ENCODE measurements at places on chromosomes 1 and 21. TPM values are rescaled to one million over a fixed set of nuclear protein-coding genes. Genes with fewer than 3 reads are reported as not detected.
A peak's percentile ranks its signal among the peaks of the same experiment; 100 is the strongest.

Gene DLGAP3
- 4.6 TPM for total RNA-seq

Gene FAM131C
- 1.9 TPM for total RNA-seq

Gene OR2T27
- not detected for total RNA-seq

Gene FCRL5
- not detected for total RNA-seq

Gene ARHGEF16
- 47.7 TPM for total RNA-seq

Gene RUNX3
- total RNA-seq, result 0.31 TPM

- peaks cover 11% of the 10 kb centered on the region for H3K4me1 ChIP-seq
- no peaks in the 10 kb centered on the region for H3K27me3 ChIP-seq
These were observed 20.0 kb upstream of the FCER1A start for GRCh38 chr1:159282118-159282517.

DNA sequence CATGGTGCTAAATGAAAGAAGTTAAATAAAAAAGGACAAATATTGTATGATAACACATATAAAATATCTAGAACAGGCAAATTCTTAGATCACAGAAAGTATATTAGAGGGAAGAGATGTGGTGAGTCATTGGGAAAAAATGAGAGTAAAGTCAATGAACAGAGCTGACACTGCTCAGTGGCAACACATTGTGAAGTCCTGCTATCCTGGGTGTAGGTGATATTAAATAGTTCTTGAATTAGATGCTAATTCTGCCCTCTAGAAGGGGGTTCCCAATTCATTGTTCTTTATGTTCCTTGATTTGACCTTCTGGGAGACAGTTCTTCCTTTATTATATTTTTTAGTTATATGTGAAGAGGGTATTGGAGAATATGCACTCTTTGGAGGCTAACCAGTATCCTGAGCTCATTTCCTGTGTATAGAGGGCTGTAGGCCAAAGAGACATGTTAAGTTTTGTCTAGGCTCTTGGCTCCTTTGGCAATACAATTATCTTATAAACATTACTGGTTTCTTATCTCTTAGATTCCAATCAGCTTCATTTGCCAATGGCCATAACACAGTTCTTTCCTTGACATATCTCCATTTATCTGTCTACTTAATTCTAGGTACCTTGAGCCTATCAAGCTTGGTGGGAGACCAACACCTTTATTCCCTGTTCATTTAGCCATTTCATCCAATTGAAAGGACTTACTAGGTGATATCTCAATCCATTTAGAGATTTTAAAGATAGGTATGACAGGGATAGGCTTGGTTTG, 6.6 kb upstream of the SLC35A3 start:
- no peak overlapping the region for H3K27ac ChIP-seq
- peaks cover 3% of the 10 kb centered on the region for H3K4me1 ChIP-seq

- no peaks in the 10 kb centered on the region for H3K27me3 ChIP-seq
- H3K36me3 ChIP-seq, result no peaks in the 10 kb centered on the region
- no peak overlapping the region for H3K27ac ChIP-seq
- no peaks in the 10 kb centered on the region for H3K4me1 ChIP-seq
These were observed 50.9 kb upstream of the PTGS2 start for GRCh38 chr1:186730951-186731729.

DNA sequence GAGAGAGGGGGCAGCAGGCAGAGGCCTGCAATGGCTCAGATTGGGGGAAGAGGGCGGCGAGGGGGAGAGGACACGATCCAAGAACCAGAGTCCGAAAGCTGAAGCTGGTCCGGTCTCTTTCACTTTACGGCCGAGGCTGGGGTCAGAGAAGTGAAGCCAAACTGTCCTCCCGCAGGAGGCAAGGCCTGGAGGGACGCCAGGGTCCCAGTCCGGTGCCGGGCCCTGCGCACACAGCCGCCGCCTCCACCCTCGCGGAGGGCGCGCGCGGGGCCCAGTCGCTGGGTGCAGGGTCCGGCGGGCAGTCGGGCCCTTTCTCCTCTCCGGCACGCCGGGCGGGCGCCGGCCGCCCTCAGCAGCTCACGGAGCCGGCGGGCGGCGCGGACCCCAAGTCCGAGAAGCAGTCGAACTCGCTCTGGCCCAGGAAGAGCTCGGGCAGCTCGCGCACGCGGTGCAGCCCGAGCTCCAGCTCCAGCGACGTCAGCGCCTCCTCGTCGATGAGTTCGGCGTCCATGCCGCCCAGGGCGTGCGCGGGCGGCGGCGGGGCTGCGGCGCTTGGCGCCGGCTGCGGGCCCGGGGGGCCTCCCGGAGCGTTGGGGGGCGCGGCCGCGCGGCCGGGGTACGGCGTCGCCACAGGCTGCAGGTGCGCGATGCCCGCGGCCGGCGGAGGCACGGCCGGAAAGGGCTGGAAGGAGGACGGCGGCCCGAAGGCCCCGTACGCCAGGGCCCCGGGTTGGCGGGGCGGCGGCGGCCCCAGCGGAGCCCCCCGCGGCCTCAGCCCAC, 749 bp downstream of the CITED4 start:
- H3K36me3 ChIP-seq, result no peaks in the 10 kb centered on the region
- peaks cover 37% of the 10 kb centered on the region for H3K27me3 ChIP-seq
- H3K4me3 ChIP-seq, result peak overlapping the region; percentile 67
- no peaks in the 10 kb centered on the region for H3K4me1 ChIP-seq
- no peak overlapping the region for H3K27ac ChIP-seq

- no peak overlapping the region for H3K4me3 ChIP-seq
- no peaks in the 10 kb centered on the region for H3K36me3 ChIP-seq
- H3K27ac ChIP-seq, result no peak overlapping the region
- no peak for DNase-seq
- H3K27me3 ChIP-seq, result no peaks in the 10 kb centered on the region
These were observed 115.7 kb downstream of the MAP3K21 start for GRCh38 chr1:233443040-233443760.

DNA sequence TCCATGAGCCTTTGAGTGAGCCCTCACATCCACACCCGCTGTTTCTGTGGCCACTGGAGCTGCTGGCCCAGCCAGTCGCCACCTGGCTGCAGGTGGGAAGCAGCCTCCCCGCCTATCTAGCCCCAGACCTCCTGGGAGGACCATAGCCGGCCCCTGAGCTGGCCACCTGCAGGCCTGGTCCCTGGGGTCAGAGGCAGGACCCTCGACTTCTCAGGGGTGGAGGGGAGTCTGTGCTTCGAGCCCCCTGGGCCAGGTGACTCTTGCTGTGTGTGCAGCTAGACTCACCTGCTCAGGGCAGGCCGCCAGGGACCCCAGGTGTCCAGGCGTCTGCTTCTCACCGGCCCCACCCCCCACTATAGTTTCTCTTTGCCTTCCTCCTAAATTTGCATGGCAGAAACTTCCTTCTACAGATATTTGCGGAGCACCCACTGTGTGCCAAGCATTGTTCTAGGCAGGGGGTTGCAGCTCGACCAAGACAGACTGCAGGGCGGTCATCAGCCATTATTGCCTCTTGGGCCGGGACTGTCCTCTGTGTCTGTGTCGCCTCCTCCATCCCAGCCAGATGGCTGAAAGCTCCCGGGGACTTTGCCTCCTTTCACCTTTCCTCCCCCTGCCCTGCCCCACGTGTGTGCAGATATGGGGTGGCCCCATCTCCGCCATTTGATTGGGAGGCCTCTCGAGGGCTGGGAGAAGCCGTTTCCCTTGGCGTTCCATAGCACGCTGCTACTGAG, 27.3 kb downstream of the SPSB1 start:
- H3K36me3 ChIP-seq, result peaks cover 3% of the 10 kb centered on the region
- peak; percentile 84 for DNase-seq
- peak overlapping the region; percentile 40 for H3K27ac ChIP-seq
- no peaks in the 10 kb centered on the region for H3K27me3 ChIP-seq
- H3K4me3 ChIP-seq, result peak overlapping the region; percentile 45

- no peak overlapping the region for H3K4me3 ChIP-seq
- H3K4me1 ChIP-seq, result no peaks in the 10 kb centered on the region
- H3K27ac ChIP-seq, result no peak overlapping the region
- no peaks in the 10 kb centered on the region for H3K36me3 ChIP-seq
- no peaks in the 10 kb centered on the region for H3K27me3 ChIP-seq
These were observed 277.8 kb downstream of the LTN1 start for GRCh38 chr21:28714777-28715464.

DNA sequence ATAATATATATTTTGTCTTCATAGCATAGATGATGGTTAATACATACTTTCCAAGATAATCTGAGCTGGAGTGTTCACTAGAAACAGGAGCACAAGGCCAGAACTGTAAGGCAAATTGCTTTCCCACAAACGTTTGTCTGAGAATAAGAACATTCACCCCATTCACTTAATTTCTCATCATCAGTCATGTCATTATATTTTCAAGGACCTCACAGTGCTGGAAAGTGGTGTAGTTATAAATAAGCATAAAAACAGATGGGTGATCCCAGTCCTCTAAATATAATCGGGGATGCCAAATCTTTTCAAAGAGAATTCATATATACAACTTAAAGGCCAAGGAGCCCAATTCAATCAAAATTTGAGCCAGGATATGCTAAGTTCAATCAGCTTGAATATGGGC, 8.4 kb downstream of the PRRX1 start:
- H3K27ac ChIP-seq, result no peak overlapping the region
- H3K4me3 ChIP-seq, result no peak overlapping the region
- H3K27me3 ChIP-seq, result peaks cover 64% of the 10 kb centered on the region

DNA sequence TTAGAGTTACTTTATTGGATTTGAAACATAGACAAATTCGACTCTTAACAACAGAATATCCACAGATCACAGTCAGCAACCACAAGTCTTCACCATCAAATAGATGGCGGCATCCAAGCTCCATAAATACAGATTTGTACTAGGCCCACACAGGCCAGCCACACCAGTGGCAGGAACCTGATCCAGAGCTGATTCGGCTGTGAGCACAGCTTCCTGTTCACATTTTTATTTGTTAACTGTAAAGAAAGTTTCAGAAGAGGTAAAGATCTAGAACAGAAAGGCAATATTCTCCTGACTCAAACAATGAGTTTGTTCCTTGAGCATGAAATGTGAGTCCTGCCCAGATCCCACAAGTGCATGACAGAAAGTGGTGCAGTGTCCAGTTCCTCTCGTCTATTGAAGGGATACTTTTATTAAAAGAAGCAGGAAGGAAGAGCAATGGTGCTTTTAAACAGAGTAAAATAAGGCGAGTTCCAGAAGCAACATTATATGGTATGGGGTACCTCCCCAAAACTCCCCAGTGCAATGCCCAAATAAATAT, 205.8 kb downstream of the SLC45A1 start:
- peaks cover 24% of the 10 kb centered on the region for H3K36me3 ChIP-seq
- no peak for DNase-seq
- no peaks in the 10 kb centered on the region for H3K27me3 ChIP-seq
- H3K4me3 ChIP-seq, result no peak overlapping the region
- H3K4me1 ChIP-seq, result peaks cover 15% of the 10 kb centered on the region
- H3K27ac ChIP-seq, result no peak overlapping the region

DNA sequence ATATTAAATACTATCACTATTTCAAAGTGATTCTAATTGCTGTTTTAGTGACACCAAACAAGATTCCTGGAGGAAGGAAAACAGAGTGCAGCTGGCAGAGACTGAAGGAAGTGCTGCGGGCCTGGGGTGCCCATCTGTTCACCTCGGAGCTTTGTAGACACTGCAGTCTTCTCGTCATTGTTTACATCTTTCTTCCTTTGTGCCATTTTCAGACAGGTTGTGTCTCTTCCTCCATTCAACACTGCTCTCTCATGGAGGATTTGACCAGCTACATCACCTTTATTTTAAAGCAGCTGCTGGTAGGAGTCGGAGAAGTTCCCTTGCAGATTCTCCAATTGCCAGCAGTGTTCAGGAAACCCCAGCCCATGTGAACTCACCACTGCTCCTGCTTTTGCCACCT, 37.3 kb downstream of the ABCA4 start:
- H3K4me1 ChIP-seq, result peaks cover 4% of the 10 kb centered on the region
- no peak overlapping the region for H3K4me3 ChIP-seq
- no peaks in the 10 kb centered on the region for H3K27me3 ChIP-seq
- H3K27ac ChIP-seq, result no peak overlapping the region
- no peak for DNase-seq

GRCh38 chr1:114236517-114236916, 82.8 kb upstream of the SYT6 start:
- H3K27ac ChIP-seq, result no peak overlapping the region
- H3K4me3 ChIP-seq, result no peak overlapping the region
- no peak for DNase-seq
- H3K27me3 ChIP-seq, result no peaks in the 10 kb centered on the region

GRCh38 chr21:31351438-31351837, 7.4 kb upstream of the TIAM1 start:
- H3K27ac ChIP-seq, result no peak overlapping the region
- no peaks in the 10 kb centered on the region for H3K27me3 ChIP-seq
- DNase-seq, result no peak

DNA sequence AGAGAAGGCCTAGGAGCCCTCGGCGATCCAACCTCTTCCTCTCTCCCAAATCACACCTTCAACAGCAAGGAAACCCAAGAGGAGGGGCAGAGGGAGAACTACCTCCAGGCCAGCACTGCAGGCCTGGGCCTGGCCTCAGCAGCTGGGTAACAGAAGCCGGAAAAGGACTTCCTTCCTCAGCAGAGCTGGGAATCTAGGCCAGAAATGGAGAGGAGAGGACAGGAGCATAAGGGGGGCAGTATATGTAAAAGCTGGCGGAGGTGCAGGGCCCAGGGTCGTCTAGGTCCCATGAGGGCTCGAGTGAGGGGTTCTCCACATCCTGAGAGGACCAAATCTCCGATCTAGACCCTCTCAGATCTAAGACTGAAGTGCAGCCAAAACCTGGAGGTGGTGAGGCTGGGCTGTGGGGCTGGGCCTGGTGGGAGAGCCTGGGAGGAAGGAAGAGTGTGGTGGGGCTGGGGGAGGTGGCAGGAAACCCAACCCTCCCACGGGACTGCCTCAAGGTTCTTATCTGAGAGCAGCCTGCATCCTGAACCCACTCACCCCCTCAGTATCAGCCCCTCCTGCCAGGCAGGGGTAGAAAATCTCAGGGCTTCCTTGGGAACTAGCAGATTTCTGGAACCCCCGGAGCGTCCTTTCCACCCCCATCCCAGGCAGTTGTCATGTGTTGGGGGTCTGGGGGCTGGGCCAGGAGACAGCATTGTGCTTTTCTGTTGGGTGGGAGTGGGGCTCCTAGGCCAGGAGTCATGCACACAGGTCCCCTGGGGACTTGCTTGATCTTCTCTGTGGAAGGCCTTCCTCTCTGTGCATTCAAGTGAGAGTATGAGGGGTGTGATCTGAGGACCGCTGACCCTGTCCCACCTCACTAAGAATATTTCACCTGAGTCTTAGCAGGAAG, 33.0 kb downstream of the PIK3C2B start:
- H3K4me1 ChIP-seq, result no peaks in the 10 kb centered on the region
- no peak for DNase-seq
- H3K27me3 ChIP-seq, result no peaks in the 10 kb centered on the region
- peaks cover 23% of the 10 kb centered on the region for H3K36me3 ChIP-seq
- H3K27ac ChIP-seq, result no peak overlapping the region
- no peak overlapping the region for H3K4me3 ChIP-seq

GRCh38 chr1:244271004-244271403, 180.7 kb downstream of the ADSS2 start:
- H3K4me1 ChIP-seq, result no peaks in the 10 kb centered on the region
- H3K27ac ChIP-seq, result no peak overlapping the region
- no peak overlapping the region for H3K4me3 ChIP-seq
